ENCODE measurements at places on chromosomes 2 and 18.

- DNase-seq: peak; percentile 80
Measured at GRCh38 chr2:157032017-157032416, 225.5 kb upstream of the GALNT5 start.

- DNase-seq: no peak
Measured at GRCh38 chr18:73110307-73110706, 242.5 kb upstream of the NETO1 start.

DNA sequence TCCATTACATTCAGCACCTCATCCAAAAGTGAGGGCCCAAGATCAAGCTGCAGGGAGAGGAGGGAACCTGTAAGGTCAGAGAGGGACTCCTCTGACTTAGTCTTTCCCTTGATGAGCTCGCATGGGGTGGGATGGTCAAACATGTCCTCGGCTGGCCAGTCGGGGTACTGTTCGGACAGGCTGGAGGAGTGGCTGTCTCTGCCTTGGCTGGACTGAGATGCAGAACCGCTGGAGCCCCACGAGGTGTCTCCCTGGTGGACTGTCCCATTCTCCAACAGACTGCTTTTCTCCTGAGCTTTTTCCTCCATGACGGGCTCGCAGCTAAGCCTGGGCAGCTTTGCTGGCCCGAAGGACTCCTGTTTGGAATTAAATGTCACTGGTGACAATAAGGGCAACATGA lies 25.6 kb downstream of the CDC42EP3 start:
- DNase-seq: no peak

DNA sequence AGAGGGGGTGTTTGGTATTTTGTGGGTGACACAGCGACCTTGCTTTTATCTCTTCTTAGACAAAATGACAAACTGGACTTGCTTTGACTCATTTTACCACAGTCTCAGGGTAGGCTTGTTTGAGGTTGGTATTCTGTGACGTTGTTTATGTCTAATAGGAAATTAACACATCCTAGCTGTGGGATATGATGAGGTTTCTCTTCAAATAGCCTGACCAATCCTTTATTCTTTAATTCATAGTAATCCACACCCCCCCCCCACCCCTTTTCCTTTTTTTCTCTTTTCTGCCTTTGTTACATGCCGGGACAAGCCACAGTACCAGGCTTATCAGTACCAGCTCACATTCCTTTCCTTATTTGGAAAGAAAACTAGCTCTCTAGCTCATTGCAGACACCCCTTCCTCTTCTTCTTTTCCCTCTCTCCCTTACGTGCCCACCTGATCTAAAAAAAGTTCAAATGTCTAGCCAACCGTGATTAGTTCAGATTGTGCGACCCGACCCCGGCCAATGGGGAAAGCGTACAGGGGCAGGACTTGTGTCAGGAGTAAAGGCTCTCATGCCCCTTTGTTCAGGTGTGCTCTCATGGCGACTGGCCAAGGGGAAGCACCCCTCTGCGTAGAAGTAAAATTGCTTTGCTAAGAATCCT lies 52.2 kb upstream of the PTPRM start:
- DNase-seq: peak; percentile 76

DNA sequence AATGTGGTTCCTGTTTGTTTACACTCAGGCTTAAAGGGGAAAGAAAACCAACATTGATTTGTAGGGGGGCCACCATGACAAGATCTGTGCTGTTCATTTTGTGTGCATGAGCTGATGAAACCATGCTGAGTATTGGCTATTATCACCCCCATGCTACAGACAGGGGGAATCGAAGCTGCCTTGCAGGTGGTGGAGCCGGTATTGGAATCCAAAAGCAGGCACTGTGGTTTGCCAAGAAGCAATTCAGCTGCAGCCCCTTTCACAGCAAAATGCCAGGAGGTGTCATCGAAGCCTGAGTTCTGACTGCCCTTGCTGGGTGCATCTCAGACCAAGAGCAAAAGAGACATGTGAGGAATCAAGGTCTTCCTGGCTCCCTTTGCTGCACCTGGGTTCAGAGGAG lies 221.9 kb downstream of the UXS1 start:
- DNase-seq: no peak

- DNase-seq: no peak
Measured at GRCh38 chr2:20612925-20613916, 37.7 kb downstream of the HS1BP3 start.

- DNase-seq: no peak
Measured at GRCh38 chr2:207801259-207801658, 31.6 kb upstream of the FZD5 start.

GRCh38 chr2:38947241-38948239 lies 57.9 kb downstream of the ARHGEF33 start:
- DNase-seq: peak; percentile 85

Data from astrocyte of the hippocampus (primary cell).